ENCODE measurements at places on chromosomes 2 and 18. TPM values are rescaled to one million over a fixed set of nuclear protein-coding genes. Genes with fewer than 3 reads are reported as not detected.
A peak's percentile ranks its signal among the peaks of the same experiment; 100 is the strongest.

DNA sequence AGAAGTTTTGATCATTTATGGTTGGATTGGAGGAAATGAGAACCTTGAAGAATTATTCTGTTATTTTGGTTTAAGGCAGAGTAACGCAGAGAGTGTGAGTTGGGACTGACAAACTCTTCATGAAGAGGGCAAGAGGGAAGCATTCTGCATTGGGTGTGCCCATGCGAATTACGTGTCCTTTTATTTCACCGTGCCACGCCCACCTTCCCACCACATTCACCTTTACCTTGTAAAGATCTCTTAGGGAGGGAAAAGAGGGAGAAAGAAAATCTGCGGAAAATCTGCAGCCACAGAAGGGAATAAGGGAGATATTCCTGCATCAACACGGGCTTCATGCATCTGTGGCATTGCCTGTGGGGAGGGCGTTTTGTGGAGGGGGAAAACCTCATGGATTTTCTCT, 31.8 kb downstream of the SLC9A4 start:
- DNase-seq, result no peak

DNA sequence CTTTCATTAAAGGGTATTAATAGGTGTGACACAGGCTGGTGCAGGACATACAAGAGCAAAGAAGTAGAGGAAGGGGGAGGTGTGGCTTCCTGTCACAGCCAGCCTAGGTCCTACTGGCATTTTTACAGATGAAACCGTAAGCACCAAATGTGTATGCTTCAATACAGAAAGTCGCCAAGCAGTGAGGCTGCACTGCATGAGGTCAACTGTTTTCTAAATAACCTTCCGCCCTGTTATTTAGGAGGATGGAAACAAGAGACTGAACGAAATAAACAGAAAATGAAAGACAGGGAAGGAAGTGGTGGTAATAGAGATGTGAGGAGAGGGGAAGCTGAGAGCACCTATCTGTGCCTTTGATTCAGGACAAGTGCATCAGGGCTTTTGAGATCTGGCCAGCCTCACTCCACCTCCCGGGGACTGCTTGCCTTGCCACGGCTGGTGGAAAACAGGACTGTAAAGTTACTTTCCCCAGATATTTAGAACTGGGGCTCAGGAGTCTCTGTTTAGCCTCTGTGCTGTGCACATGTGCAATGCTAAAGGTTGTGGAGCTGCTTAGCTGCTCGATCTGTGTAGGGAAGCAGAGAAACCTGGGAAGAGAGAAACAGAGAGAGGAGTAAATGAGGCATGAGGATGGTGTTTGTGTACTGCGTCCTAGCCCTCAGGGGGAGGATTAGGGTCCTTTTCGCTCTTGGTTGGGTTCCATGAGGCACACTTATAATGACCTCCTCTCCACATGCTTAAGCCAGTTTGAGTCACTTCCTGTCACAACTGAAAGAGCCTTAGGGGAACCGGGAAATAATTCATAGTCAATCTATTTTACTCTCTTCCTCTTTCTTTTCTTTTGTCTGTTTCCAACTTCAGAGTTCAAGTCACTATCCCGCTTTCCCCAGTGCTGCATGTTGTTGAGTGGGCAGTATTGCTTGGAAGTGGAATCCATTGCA, 62.3 kb upstream of the BOD1L2 start:
- DNase-seq, result peak; percentile 30

Gene TEKT4
- total RNA-seq, result not detected

Gene FMNL2
- 37.5 TPM for total RNA-seq
